Activated CD4-positive, alpha-beta T cell treated with anti-CD3 and anti-CD28 coated beads for 4 hours (primary cell): ENCODE measurements at places on chromosomes 16 and 17.

- DNase-seq: no peak
These were observed 67.7 kb downstream of the ZDHHC7 start for GRCh38 chr16:84943620-84944019.

- no peak for DNase-seq
These were observed 3.5 kb downstream of the WDR90 start for GRCh38 chr16:652454-653305.

GRCh38 chr17:6936370-6937028 lies 59.4 kb upstream of the ALOX12 start:
- DNase-seq: no peak

- DNase-seq: peak; percentile 46
These were observed at the start of gene DOC2A for GRCh38 chr16:30010844-30011713. TSS of gene DOC2A (minus strand) at chr16:30011027. CDS start at chr16:30010222, 805 bp downstream.

- DNase-seq: no peak
These were observed 121.4 kb downstream of the KCNJ2 start for GRCh38 chr17:70290770-70291169.

GRCh38 chr17:74260525-74260850 lies 13.5 kb upstream of the DNAI2 start:
- no peak for DNase-seq

- no peak for DNase-seq
These were observed 44.1 kb upstream of the STH start for GRCh38 chr17:45954914-45955313.

- DNase-seq: no peak
These were observed 170.4 kb downstream of the ZFHX3 start for GRCh38 chr16:72877374-72878028.

- DNase-seq: no peak
These were observed at the start of gene CCL3 for GRCh38 chr17:36089888-36090836. TSS of gene CCL3 (minus strand) at chr17:36090143. CDS start at chr17:36090058, 85 bp downstream.

DNA sequence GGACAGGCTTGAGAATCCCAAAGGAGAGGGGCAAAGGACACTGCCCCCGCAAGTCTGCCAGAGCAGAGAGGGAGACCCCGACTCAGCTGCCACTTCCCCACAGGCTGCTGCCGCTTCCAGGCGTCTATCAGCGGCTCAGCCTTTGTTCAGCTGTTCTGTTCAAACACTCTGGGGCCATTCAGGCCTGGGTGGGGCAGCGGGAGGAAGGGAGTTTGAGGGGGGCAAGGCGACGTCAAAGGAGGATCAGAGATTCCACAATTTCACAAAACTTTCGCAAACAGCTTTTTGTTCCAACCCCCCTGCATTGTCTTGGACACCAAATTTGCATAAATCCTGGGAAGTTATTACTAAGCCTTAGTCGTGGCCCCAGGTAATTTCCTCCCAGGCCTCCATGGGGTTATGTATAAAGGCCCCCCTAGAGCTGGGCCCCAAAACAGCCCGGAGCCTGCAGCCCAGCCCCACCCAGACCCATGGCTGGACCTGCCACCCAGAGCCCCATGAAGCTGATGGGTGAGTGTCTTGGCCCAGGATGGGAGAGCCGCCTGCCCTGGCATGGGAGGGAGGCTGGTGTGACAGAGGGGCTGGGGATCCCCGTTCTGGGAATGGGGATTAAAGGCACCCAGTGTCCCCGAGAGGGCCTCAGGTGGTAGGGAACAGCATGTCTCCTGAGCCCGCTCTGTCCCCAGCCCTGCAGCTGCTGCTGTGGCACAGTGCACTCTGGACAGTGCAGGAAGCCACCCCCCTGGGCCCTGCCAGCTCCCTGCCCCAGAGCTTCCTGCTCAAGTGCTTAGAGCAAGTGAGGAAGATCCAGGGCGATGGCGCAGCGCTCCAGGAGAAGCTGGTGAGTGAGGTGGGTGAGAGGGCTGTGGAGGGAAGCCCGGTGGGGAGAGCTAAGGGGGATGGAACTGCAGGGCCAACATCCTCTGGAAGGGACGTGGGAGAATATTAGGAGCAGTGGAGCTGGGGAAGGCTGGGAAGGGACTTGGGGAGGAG lies at the start of gene CSF3:
CSF3 (plus strand) TSS at position 436 of the 993 bp plus-strand sequence; CDS start at position 471, 35 bp downstream.
- no peak for DNase-seq

GRCh38 chr17:34741967-34742366 lies 162.6 kb downstream of the TMEM132E start:
- no peak for DNase-seq

DNA sequence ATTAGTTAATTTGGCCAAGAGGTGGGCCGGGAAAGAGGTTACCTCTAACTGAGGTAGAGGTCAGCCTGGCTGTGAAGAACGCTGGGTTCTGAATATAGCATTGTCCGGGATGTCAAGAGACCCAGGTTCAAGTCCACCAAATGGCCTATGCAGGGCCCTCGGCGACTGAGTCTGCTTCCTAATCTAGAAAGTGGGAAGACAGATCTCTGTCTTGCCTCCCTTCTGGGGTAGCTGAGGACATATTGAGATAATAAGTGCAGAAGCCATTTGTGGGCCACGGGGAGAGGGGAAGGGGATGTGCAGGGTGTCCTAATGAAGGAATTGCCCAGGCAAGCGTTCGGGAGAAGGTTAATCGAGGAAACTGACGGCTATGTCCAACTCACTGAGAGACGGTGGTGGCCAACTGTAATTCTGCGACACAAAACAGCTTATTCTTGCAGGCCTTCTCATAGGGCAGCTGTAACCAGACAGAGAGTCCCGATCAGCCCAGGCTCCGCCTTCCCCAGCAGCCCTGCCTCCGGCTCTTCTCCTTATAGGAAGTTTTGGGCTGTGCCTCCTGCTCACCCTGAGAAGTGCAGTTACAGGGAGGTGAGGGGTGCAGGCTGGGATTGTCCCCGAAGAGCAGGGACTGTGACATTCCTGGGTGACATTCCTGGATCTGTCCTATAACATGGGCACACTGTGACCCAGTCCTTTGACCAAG lies 15.9 kb downstream of the HASPIN start:
- no peak for DNase-seq

GRCh38 chr16:57791893-57792461 lies 10.3 kb downstream of the KIFC3 start:
- DNase-seq: no peak
